ENCODE measurements at places on chromosomes 2 and 18. TPM values are rescaled to one million over a fixed set of nuclear protein-coding genes. Genes with fewer than 3 reads are reported as not detected.

- no peak overlapping the region for H3K4me3 ChIP-seq
- DNase-seq, result no peak
- H3K36me3 ChIP-seq, result no peaks in the 10 kb centered on the region
Measured at GRCh38 chr2:213224366-213224765, 59.9 kb upstream of the SPAG16 start.

DNA sequence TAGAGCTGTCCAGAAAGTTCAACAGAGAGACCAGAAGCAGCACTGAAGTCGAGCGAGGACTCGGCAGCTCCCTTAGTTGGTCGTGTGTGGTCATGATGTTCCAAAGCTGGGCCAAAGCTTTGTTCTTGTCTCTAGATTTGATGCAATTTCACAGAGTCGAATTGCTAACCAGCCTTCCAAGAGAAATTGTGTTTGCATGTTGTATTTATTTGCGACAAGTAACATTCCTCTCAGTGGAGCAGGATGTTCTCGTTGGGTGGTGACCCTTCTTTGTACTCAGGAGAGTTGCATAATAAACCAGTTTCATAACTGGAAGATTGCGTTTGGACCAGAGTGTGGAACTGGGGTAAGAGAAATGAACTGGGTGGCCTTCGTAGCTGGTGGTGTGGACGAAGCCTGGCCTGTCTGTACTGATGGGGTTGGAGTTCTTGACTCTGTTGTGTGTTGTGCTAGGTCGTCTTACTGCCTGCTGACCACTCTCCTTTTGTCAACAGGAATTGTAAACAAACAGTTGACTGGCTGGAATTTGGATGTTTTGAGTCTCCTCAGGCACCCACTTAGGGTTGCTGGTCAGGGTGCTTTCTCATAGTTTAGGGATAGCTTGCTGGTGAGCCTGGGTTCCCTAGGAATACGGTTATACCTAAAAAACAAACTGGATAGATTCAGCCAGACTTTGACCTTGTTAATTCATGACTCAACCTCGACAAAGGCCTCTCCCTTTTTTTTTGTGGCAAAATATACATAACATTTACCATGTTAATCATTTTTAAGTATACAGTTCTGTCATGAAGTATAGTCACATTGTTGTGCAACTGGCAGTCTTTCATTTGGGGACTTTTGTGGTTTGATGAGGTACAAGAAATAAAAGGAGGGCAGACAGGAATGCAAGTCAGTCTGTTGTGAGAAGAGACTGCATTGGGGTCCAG is 28.9 kb upstream of the TOGARAM2 start:
- peaks cover 24% of the 10 kb centered on the region for H3K4me1 ChIP-seq
- peak overlapping the region; percentile 53 for H3K27ac ChIP-seq
- DNase-seq, result no peak
- H3K36me3 ChIP-seq, result peaks cover 24% of the 10 kb centered on the region
- peaks cover 1% of the 10 kb centered on the region for H3K27me3 ChIP-seq

GRCh38 chr2:181978351-181979150 is 7.1 kb upstream of the PPP1R1C start:
- DNase-seq, result no peak
- H3K27ac ChIP-seq, result no peak overlapping the region
- no peaks in the 10 kb centered on the region for H3K4me1 ChIP-seq
- H3K36me3 ChIP-seq, result no peaks in the 10 kb centered on the region

GRCh38 chr2:65340898-65341681 is 91.3 kb downstream of the SPRED2 start:
- H3K4me1 ChIP-seq, result peaks cover 4% of the 10 kb centered on the region
- H3K36me3 ChIP-seq, result peaks cover 7% of the 10 kb centered on the region
- H3K27me3 ChIP-seq, result no peaks in the 10 kb centered on the region
- no peak overlapping the region for H3K27ac ChIP-seq

- peaks cover 46% of the 10 kb centered on the region for H3K27me3 ChIP-seq
- H3K4me3 ChIP-seq, result no peak overlapping the region
- H3K4me1 ChIP-seq, result no peaks in the 10 kb centered on the region
- no peaks in the 10 kb centered on the region for H3K36me3 ChIP-seq
Measured at GRCh38 chr2:170340693-170341068, 162.7 kb downstream of the MYO3B start.

DNA sequence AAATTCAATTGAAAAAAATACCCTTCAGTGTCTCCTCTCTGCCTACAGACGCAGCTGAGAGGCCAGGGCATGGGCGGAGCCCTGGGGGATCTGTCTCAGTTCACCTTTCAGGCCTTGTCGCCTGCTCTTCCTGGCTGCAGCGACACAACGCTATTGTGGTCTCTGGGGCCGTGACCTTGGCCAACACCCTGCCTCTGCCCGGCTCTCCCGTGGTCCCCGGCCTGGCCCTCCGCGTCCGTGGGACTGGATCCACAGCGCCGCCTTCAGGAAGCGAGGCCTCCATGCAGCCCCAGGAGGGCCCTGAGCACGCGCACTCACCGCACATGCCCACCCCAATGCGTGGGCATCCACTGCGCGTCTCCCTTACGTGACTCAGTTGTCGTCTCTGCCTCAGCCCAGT is 81.1 kb downstream of the MRPS9 start:
- no peaks in the 10 kb centered on the region for H3K36me3 ChIP-seq
- H3K27me3 ChIP-seq, result peaks cover 13% of the 10 kb centered on the region
- H3K4me3 ChIP-seq, result no peak overlapping the region
- no peak for DNase-seq
- no peak overlapping the region for H3K27ac ChIP-seq

DNA sequence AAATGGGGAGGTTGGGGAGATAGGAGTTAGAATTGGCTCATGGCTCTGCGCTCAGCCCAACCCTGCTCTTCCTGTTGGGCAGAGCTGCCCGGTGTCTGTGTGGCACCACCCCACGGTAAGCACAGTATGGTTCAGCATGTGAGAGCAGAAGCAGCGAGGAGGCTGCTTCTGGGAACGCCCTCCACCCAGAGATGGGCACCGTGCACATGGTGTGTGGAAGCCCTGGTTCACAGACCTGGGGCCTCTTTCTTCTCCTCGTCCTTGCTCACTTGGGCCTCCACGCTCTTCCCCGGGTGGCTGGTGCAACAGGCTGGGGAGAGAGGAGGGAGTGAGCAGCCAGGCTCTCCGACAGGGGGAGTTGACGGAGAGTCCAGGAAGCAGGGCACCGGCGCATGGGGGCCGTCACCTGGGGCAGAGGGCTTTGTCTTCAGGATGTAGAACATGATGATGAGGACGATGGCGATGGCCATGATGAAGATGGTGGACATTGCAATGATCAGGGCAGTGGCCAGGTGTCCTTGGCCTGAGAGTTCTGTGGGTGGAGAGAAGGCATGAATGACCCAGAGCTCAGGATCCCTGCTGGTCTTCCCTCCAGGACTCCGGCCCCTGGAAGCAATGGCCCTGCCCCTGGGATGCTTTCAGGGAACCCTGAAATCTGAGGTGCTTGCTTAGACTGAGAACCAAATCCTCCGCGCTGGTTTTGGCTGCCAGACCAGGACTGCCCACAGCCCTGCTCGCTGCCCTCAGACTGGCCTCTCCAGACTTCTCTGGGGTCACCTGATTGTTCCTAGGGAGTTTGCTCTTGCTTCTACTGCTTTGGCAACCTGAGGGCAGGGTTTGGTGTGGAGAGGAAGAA is 78.3 kb downstream of the EDAR start:
- no peak overlapping the region for H3K27ac ChIP-seq
- peaks cover 9% of the 10 kb centered on the region for H3K27me3 ChIP-seq
- H3K4me1 ChIP-seq, result peaks cover 10% of the 10 kb centered on the region
- H3K36me3 ChIP-seq, result no peaks in the 10 kb centered on the region

DNA sequence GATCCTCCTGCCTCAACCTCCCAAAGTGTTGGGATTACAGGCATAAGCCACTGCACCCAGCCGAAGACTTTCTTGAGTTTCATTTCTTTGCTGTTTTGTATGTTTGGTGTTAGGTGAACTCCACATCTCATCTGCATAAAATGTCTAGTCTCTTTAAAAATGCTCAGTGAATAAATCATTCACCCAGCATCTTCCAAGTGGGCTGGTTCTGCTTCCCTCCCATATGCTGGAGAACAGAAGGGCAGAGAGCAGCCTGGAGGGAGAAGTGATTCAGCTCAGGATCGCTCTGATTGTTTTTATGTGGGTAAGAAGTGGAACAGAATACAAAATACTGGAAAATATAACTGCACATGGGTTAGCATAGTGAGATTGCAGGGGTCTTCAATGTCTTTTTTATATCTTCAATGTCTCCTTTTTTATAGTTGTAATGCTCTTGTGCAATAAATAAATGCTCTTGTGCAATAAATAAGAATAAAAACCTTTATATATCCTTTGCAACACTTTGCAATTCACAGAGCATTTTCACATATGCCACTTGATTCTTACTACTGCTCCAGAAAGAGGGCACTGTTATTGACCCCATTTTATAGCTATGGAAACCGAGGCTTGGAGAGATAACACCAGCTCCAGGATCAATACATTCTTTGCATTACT is 253.0 kb upstream of the NCKAP5 start:
- H3K27ac ChIP-seq, result no peak overlapping the region
- no peaks in the 10 kb centered on the region for H3K27me3 ChIP-seq
- no peak for DNase-seq
- H3K4me3 ChIP-seq, result no peak overlapping the region
- peaks cover 11% of the 10 kb centered on the region for H3K4me1 ChIP-seq
- H3K36me3 ChIP-seq, result no peaks in the 10 kb centered on the region

DNA sequence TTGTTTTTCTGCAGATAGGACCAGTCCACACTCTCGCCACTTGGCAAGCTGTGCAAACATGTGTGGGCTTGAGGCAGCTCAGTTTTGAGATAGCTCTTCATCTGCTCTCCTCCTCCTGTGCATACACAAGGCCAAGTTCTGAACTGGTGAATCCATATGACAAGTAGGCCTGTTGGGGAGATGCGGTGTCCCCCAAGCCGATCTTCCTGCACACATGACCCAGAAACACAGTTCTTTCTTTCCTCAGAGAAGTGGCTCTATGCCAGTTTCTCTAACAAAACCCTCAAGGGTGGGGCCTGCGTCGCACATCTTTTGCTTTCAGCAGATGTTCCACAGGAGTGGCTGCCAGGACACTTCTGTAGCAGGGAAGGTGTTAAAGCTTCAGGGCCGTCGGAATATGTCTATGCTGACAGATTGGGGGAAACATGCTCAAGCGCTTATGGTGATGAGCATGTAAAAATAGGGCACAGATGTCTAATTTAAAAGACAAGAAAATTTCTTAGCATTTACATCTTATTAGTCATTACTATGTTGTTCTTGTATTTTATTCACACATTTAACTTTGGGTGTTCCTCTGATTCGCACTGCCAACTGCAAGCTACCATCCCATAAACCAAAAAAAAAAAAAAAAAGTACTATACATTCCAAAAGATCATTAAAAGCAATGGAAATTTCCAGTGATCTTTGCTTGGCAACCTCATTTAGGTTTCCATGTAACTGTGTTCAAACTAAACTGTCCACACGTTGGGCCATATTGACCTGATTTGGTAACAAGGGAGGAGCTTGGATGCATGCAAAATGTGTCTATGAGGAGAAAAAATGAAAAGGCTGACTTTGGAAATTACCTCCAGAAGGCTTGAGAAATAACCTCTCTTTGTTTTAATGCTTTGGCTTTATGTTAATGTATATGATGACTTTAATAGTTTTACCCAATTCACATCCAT is 1055.5 kb upstream of the KLHL29 start:
- H3K4me1 ChIP-seq, result no peaks in the 10 kb centered on the region
- no peak overlapping the region for H3K4me3 ChIP-seq
- H3K36me3 ChIP-seq, result no peaks in the 10 kb centered on the region
- peak; percentile 17 for DNase-seq
- H3K27me3 ChIP-seq, result no peaks in the 10 kb centered on the region

PMAIP1 gene
- 0.58 TPM for total RNA-seq

PLGLB2 gene
- total RNA-seq, result 1.3 TPM

ANKRD53 gene
- total RNA-seq, result 0.33 TPM
